AG20443 (cell line): ENCODE measurements at places on chromosomes 2 and 18.

DNA sequence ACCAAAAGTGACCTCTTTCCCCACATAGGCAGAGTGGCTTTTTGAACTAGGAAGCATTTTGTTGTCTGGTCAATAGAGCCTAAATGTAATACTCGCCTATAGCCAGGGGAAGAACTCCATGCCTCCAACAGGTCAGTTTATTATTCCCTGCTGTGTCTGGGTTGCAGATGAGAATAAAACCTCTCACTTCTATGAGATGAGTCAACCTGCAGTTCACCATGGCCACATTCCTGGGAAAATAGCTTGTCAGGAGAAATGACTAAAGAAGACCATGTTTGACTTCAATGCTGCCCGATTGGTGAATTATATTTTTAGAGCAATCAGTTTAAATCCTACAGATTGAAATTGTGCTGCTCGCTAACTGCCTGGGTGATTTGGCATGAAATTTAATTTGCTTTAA lies 46.7 kb upstream of the LRRTM1 start:
- no peak for DNase-seq

- DNase-seq: no peak
These were observed 24.6 kb downstream of the RTN4 start for GRCh38 chr2:55025627-55026026.

- DNase-seq: no peak
These were observed 376.9 kb upstream of the TMEFF2 start for GRCh38 chr2:192571636-192572035.

DNA sequence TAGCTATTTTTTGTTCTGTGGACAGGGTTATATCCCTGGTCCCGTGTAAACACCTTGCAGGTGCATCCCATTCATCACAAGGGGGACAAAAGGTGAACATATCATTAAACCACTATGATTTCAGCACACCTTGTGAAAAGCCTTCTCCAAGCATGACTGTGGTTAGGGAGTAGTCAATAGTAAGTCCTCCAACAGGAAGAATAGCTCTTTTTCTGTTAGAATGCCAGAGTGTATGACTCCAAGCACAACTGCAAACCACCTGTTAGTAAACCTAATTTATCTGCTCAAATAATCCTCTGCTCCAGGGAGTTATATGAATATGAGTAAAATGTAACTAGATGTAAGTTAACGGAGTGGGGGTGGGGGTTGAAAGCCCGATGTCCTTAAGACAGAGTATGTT lies 240.5 kb downstream of the AGPS start:
- DNase-seq: no peak
